CD4-positive, alpha-beta T cell treated with Interleukin-1 beta for 1 hour (primary cell): ENCODE measurements at places on chromosomes 16 and 17.

- DNase-seq, result peak; percentile 82
Measured at GRCh38 chr16:85935974-85936760, 37.2 kb downstream of the IRF8 start.

- no peak for DNase-seq
Measured at GRCh38 chr17:76998839-76999238, 130.6 kb downstream of the MGAT5B start.

DNA sequence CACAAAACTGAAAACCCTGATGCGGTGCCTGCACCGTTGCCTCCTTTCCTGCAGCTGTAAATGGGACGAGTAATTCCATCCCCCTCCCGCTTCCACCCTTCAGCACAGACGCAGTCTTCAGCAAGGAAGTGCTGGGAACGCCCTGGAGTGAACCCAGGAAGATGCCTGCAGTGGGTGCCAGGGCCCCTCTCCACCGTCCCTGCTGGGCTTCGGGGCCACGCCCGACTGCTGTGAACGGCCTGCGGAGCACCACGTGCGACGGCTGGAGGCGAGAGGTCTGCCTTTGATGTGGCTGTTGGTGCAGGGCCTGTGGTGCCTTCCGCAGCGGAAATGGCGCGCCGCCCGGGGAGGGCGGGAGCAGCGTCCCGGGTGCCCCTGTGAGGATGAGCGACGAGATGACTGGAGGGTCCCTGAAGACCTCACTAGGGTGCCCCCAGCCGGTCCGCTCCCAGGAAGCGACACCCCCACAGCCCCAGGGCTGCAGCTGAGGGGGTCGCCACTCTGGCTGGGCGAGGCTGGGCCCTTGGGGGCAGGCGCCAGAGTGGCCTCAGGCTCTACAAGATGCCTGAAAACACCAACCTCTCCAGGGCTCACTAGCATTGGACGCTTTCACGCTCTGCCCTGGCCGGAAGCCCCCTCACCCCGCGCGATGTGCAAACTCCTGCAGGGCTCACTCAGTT is 749 bp upstream of the MC1R start:
- peak; percentile 82 for DNase-seq

DNA sequence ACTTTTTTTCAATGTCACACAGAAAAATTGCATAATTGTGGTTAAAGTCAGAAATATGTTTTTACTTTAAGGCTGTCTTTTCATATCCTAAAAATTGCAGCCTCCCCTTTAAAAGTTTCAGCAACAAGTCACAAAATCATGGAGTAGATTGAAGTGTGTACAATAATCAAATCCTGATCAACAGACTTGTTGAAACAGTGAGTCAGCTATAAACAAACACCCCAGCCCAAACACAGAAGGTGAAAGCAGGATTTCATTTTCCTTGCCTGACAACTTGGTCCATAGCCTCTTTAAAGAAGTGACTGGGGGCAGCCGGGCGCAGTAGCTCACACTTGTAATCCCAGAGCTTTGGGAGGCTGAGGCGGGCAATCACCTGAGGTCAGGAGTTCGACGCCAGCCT is 59.9 kb downstream of the WNT3 start:
- DNase-seq, result no peak

- DNase-seq, result no peak
Measured at GRCh38 chr16:1857433-1858097, 14.4 kb downstream of the MEIOB start.

DNA sequence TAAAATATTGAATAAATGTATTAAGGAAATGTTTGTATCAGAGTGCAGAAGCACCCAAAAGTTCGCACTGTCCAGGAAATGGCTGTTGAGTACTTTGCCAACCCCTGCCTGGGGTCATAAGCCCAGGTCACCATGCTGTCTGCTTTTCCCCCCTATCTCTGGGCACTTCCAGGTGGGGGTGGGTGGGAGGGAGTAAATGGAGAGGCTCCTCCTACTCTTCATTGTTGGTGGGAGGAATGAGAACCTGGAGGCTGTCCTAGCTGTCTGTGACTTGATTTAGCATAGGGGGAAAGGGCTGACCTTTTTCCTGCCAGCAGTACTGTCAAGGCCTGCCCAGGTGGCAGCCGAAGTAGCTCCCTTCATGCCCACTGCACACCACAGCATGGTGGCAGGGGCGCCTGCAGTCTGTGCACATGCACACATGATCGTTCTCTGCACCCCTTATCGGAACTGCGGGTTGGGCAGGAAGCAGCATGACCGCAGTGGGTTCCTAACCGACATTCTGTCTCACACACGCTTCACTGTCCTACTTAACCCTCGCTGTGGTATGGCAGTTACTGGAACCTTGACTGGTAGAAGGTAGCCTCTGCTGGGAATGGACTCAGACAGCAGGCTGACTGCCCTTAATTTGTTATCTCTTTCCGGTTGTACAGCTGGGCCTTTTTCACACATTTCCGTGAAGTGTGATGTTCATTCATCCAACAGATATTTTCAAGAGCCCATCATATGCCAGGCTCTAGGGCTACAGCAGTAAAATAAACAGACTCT is 41.5 kb downstream of the LDHD start:
- DNase-seq, result peak; percentile 85

DNA sequence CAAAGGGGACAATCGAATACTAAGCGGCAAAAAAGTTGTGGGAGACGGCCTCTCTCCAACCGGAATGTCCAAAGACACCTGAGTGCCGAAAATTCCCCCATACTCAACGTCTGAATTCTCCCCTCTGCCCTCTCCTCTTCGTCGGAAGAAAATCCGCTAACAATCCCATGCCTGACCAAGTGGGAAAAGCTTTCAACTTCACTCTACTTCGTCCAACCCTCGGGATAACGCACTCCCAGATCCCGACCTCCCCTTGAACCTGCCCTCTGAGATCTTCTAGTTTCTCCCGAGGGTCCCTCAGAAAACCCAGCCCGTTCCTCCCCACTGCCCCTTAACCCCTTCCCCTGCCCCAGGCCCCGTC is 961 bp downstream of the AMFR start:
- DNase-seq, result no peak

- DNase-seq, result no peak
Measured at GRCh38 chr16:58021661-58022551, 3.6 kb upstream of the MMP15 start.
